ENCODE measurements at places on chromosomes 4 and X. TPM values are rescaled to one million over a fixed set of nuclear protein-coding genes. Genes with fewer than 3 reads are reported as not detected.

The C4orf51 gene
- total RNA-seq, result not detected

The ARHGAP6 gene
- total RNA-seq, result 2.5 TPM

The HS6ST2 gene
- not detected for total RNA-seq

The SUPT20HL2 gene
- total RNA-seq, result not detected

The AR gene
- total RNA-seq, result 3.7 TPM

The KLF8 gene
- total RNA-seq, result 0.58 TPM

The TMEM156 gene
- 2.0 TPM for total RNA-seq

The IL3RA gene
- not detected for total RNA-seq

The IL21 gene
- total RNA-seq, result not detected

The FGD1 gene
- total RNA-seq, result 12.9 TPM

The PNMA5 gene
- total RNA-seq, result not detected

The MTTP gene
- under 0.01 TPM for total RNA-seq

The EDA2R gene
- total RNA-seq, result 16.1 TPM

The XG gene
- 1.2 TPM for total RNA-seq

The ZNF182 gene
- total RNA-seq, result 1.1 TPM

The FAM53A gene
- total RNA-seq, result 2.3 TPM

The UGT2B10 gene
- total RNA-seq, result not detected

The GPRASP1 gene
- total RNA-seq, result 1.2 TPM

The HELT gene
- total RNA-seq, result not detected

The UCP1 gene
- total RNA-seq, result not detected

The IL1RAPL1 gene
- total RNA-seq, result 0.58 TPM

The FOXP3 gene
- total RNA-seq, result not detected

The MAP7D3 gene
- total RNA-seq, result 12.8 TPM

The CPZ gene
- 2.9 TPM for total RNA-seq

The RTL9 gene
- 0.18 TPM for total RNA-seq

The PDLIM5 gene
- total RNA-seq, result 73.2 TPM

The OTUD6A gene
- total RNA-seq, result not detected

The DGKK gene
- total RNA-seq, result not detected

The VEGFD gene
- not detected for total RNA-seq

The CHST7 gene
- 10.1 TPM for total RNA-seq

The AMER1 gene
- 0.89 TPM for total RNA-seq

The SHROOM4 gene
- total RNA-seq, result 1.2 TPM

The VSIG1 gene
- total RNA-seq, result 0.35 TPM

The PIGA gene
- total RNA-seq, result 4.6 TPM

The ESX1 gene
- 1.4 TPM for total RNA-seq

The HERC5 gene
- total RNA-seq, result not detected

Data from myometrial cell (primary cell).